Activated T-helper 1 cell treated with anti-CD3 and anti-CD28 coated beads, Interleukin-12 subunit alpha, Interleukin-12 subunit beta, Interleukin-2, Interleukin-4 antibody, amounts not matched to agents 30 ng/mL and 10 ng/mL and 1 ng/mL, durations not matched to agents 14 hours and 24 hours and 36 hours (primary cell): ENCODE measurements at places on chromosomes 16 and 17. TPM values are rescaled to one million over a fixed set of nuclear protein-coding genes. Genes with fewer than 3 reads are reported as not detected.

Gene TOM1L1
- 0.32 and 0.41 TPM in 2 replicates for total RNA-seq

DNA sequence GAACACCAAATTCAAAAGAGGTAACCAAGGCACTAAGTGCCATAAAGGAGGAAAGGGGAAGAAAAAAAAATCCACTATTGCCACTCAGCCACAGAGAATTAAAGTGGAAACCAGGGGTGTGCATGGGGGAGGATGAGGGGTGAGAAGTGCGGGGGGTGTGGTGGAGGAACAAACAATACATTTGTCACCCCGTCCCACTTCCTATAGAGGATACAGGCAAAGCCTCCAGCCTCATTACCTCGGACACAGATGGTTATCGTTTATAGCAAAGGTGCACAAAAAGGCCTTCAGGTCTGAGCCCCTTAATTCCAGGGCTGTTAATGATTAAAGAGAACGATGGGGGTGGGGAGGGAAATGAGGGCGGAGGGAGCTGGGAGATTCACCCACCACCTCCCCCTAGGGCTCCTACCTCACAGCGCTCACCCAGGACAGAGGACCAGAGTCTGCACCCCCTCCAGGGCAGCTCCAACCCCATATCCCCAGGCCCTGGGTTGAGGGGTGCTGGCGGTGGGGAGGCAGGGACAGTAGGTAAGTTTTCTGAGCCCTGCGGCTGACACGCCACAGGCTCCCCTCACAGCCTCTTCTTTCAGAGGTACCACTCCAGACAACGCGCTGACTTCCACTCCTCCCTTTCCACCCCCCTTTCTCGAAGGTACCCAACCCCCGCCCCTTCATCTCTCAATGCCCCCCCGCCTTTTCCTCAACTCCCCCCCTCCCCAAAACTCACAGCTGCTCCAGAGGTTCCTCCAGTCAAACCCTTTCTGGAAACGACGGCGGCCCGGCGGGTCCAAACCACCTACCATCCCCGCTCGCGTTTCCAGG, 470 bp downstream of the DCUN1D3 start:
- DNase-seq = no peak

- DNase-seq = no peak
These were observed 122.6 kb downstream of the SOCS1 start for GRCh38 chr16:11133344-11133943.

Gene CIBAR2
- not detected in 2 replicates for total RNA-seq

DNA sequence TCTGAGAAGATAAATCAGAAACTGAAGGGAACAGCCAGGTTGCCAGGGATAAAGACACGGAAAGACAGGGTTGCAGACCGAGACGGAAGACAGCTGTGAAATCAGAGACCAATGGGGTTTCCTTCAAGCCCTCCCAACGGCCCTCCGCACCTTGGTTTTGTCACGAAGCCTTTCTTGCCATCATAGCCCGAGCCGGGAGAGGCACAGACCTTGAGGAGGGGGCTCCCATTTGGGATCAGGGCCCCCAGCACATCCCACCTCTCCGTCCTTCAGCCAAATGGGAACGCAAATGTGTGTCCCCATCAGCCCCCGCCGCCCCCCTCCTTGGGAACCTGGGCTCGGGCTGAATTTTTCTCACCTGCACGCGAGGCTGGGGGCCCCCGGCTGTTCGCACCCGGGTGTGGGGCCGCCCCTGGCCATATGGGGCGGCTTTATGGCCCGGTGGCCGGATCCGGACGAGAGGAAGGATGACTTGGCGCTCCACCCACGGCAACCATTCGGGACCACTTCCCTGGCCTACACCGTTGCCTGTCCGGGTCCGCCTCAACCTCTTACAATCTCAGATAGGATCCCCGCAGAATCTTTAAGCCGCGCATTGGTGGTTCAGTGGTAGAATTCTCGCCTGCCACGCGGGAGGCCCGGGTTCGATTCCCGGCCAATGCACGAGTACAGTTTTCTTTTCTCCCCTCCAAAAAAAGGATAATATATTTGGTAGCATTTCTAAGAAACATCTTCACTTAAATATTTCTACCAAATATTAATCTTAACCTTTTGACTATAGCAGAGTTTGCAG, 1.4 kb upstream of the HES7 start:
- peak; percentile 79 for DNase-seq

Gene CACNA1G
- total RNA-seq = 0.05 and 0.07 TPM in 2 replicates

Gene DNAH3
- 0.02 TPM in 1 of 2 replicates, not detected in the other for total RNA-seq

DNA sequence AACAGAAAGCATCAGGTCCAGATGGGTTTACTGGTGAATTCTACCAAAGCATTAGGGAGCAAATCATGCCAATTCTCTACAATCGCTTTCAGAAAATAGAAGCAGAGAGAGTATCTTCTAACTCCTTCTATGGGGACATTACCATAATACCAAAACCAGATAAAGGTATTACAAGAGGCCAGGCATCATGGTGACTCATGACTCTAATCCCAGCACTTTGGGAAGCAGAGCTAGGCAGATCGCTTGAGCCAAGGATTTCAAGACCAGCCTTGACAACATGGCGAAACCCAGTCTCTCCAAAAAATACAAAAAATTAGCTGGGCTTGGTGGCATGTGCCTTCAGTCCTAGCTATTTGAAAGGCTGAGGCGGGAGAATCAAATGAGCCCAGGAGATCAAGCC, 23.0 kb downstream of the HBQ1 start:
- no peak for DNase-seq

DNA sequence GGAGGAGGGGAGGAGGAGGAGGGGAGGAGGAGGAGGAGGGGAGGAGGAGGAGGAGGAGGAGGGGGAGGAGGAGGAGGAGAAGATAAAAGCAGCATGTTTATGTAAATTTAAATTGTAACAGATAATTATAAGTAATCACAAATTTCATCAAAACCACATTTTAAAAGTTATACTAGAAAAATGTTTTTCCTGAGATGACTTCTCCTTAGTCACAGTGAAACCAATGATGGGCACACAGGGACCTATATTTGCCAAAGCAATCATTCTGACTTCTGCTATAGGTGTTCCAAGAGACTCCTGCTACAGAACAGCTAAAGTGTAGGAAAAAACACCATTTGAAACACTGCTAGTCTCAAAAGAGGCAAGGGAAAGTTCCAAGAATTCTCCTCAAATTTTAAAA, 66.4 kb downstream of the CEP95 start:
- DNase-seq = no peak

Gene CXCL16
- total RNA-seq = 3.7 and 7.0 TPM in 2 replicates

Gene RPRML
- not detected in 2 replicates for total RNA-seq

GRCh38 chr16:57204675-57205074, 18.5 kb downstream of the RSPRY1 start:
- no peak for DNase-seq

DNA sequence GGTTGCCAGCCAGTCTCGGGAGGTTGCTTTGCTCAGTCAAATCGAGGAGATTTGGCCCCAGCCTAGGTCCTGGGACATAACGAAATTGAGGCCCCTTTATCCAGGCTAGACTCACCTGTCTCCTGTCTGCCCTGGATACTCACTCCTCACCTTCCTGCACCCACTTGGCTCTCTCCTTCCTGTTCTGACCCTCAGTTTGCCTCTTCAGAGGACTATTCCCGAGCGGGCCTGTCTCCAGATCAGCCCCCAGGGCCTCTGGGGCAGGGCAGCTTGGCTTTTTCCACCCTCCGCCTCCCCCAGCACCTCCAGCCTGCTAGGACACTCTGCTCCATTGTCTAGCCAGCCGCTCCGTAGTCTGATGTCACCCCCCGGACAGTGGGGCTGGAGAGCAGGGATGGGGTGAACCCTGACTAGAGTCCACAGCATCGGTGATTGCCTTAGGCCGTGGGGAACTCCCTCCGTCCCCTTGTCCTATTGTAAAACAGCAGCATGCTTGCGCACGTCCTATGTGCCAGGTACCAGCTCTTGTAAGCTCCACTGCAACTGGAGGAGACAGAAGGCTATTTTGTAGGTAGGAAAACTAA, 8.8 kb downstream of the WFIKKN2 start:
- DNase-seq = no peak

GRCh38 chr16:1363501-1364041, 11.8 kb downstream of the GNPTG start:
- DNase-seq = peak; percentile 53

- no peak for DNase-seq
These were observed at the start of gene CD300H for GRCh38 chr17:74567397-74567796. CD300H (minus strand) TSS chr17:74567509.

Gene SEZ6L2
- total RNA-seq = 0.16 and 0.32 TPM in 2 replicates

DNA sequence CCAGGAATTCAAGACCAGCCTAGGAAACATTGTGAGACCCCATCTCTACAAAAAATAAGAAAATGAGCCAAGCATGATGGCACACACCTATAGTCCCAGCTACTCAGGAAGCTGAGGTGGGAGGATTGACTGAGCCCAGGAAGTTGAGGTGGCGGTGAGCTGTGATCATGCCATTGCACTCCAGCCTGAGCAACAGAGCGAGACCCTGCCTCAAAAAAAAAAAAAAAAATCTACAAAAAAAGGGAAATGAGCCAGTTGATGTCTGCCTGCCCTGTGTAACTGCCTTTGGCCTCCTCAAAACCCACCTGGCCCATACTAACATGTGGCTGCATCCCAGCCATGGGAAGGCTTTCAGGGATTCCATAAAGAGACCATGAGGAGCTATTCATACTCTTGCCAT, 4.5 kb downstream of the RANBP10 start:
- DNase-seq = peak; percentile 31

DNA sequence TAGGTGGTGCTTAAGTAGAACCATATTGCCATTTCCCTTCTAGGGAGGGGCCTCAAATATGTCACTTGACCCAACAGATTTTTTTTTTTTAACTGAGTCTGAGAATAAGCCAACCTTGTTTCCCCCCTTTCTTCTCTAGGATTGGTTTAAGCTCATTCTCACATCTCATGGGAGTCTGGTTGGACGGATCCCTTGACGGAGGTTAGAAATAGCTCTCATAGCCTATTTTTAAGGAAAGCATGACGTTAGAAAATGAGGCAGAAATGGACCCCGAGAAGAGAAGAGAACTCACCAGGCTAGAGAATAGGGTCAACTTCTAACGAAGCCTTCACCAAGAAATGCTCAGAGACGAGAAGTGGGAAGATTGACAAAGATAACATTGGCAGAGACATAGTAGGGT, 95.1 kb upstream of the ZFHX3 start:
- no peak for DNase-seq

Gene TCAP
- total RNA-seq = 0.96 and 1.4 TPM in 2 replicates

Gene MMP25
- total RNA-seq = 11.9 and 12.8 TPM in 2 replicates

Gene COASY
- 93.1 and 95.4 TPM in 2 replicates for total RNA-seq

Gene DNASE1L2
- 1.6 and 2.2 TPM in 2 replicates for total RNA-seq

DNA sequence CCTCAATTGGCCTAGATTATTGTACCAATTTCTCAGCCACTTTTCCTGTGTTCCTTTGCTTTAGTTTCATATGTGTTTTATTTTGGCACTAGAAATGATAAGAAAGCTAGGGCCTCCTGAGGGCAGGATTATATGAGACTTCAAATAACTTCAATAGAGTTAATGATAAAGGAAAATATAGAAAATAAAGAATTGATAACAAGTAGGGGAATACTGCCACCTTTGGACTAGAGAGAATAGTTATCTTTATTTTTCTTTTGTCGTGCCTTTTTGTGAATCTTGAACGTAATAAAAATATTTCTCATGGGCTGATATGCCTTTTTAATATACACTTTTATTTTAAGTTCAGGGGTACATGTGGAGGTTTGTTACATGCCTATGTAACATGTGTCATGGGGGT, 29.3 kb upstream of the RBL2 start:
- DNase-seq = no peak

Gene ATP6V0C
- total RNA-seq = 117 and 119 TPM in 2 replicates

- no peak for DNase-seq
These were observed 75.1 kb downstream of the SHISA9 start for GRCh38 chr16:12976496-12976895.

- no peak for DNase-seq
These were observed 131.5 kb upstream of the TNRC6C start for GRCh38 chr17:77827039-77827438.

- no peak for DNase-seq
These were observed 88.9 kb downstream of the AATF start for GRCh38 chr17:37037590-37038155.

Gene HYDIN
- 0.17 TPM in 1 of 2 replicates, not detected in the other for total RNA-seq

Gene TOX3
- not detected in 2 replicates for total RNA-seq

GRCh38 chr17:77774182-77774581, 184.3 kb upstream of the TNRC6C start:
- no peak for DNase-seq

Gene PIK3R5
- total RNA-seq = 30.5 and 33.6 TPM in 2 replicates

DNA sequence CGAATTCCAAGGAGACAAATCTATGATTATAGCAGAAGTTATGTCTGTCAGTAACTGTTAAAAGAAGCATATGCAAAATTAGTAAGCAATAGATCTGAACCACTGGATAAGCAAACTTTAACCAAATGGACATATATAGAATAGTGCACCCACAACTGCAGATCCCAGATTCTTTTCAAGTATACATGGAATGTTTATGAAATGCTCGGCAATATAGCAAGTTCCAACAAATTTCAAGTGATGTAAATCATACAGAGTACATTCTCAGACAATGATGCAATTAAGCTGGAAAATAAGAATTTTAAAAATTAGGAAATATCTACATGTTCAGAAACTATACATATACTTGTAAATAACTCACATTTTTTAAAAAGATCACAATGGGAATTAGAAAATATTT, 8.4 kb upstream of the HELZ start:
- DNase-seq = no peak

Gene PHOSPHO1
- total RNA-seq = 0.37 TPM in 1 of 2 replicates, not detected in the other
